ENCODE measurements at places on chromosomes 6 and 20. TPM values are rescaled to one million over a fixed set of nuclear protein-coding genes. Genes with fewer than 3 reads are reported as not detected.

- H3K36me3 ChIP-seq, result no peaks in the 10 kb centered on the region
- H3K4me3 ChIP-seq, result no peak overlapping the region
- H3K4me1 ChIP-seq, result peaks cover 13% of the 10 kb centered on the region
- no peaks in the 10 kb centered on the region for H3K27me3 ChIP-seq
- H3K27ac ChIP-seq, result no peak overlapping the region
Observed at GRCh38 chr20:36036688-36037087, 68.3 kb downstream of the CNBD2 start.

- H3K36me3 ChIP-seq, result no peaks in the 10 kb centered on the region
- no peaks in the 10 kb centered on the region for H3K27me3 ChIP-seq
- no peak within 1 kb of the TSS for H3K4me3 ChIP-seq
- peak; percentile 93 for DNase-seq
Observed at GRCh38 chr6:35804996-35805736, at the start of gene LHFPL5. TSS of gene LHFPL5 (plus strand) at chr6:35805352. CDS start at chr6:35805671, 319 bp downstream.

DNA sequence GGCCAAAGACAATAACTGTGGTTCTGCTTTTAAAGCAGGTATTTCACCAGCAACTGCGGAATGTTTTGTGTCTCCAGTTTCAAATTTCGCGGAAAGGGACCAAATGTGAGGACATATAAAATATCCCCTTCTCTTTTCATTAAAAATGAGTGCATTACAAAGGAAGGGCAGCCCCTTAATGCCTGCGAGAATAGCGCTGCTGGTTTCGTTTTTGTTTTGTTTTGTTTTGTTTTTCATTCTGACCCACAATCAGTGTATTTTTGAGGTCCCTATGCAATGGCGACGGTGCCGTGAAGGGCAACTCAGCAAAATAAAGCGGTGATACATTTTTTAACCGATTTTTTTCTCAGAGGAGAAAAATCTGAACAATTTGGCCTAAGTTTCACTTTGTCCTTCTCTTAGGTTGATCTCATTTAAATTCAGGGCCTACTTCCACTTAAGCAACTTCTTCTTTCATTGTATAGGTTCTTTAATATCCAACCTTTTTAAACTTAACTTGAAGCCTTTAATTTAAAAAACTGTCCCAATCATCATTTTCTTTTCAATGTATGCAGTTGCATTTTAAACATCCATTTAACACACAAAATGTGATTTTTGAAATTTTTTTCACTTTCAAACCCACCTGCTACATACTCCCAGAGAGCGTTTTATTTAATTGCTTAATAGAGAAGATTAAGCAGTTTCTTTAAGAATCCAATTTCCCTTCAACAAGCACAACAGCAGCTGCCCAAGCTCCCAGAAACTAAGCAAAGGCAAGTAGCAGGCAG, 2.9 kb upstream of the HIVEP2 start:
- DNase-seq, result peak; percentile 47
- peak overlapping the region; percentile 88 for H3K4me3 ChIP-seq
- no peaks in the 10 kb centered on the region for H3K27me3 ChIP-seq
- H3K36me3 ChIP-seq, result no peaks in the 10 kb centered on the region
- peak overlapping the region; percentile 98 for H3K27ac ChIP-seq

DNA sequence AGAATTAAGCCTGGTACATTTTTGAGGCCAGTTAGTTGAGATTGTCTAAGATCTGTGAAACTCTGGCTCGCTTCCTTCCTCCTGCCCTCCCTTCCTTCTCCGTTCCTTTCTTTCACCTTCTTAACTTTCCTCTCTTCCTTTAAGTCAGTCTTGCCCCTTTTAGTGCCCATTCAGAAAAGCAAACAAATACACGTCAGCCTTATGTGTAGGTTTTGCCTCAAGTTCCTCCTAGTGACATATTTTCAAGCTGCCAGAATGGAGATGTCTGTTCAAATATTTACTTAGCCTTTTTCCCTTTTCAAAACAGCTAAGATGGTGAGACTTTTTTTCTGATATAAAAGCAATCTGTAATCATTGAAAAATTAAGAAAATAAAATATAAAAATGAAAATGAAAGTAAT, 178.4 kb downstream of the FARS2 start:
- H3K4me3 ChIP-seq, result no peak overlapping the region
- H3K27me3 ChIP-seq, result no peaks in the 10 kb centered on the region
- H3K4me1 ChIP-seq, result peaks cover 26% of the 10 kb centered on the region

GRCh38 chr6:48994811-48995210, 468.2 kb downstream of the MMUT start:
- no peaks in the 10 kb centered on the region for H3K36me3 ChIP-seq
- no peaks in the 10 kb centered on the region for H3K27me3 ChIP-seq
- no peak for DNase-seq
- H3K4me1 ChIP-seq, result no peaks in the 10 kb centered on the region
- no peak overlapping the region for H3K27ac ChIP-seq

DNA sequence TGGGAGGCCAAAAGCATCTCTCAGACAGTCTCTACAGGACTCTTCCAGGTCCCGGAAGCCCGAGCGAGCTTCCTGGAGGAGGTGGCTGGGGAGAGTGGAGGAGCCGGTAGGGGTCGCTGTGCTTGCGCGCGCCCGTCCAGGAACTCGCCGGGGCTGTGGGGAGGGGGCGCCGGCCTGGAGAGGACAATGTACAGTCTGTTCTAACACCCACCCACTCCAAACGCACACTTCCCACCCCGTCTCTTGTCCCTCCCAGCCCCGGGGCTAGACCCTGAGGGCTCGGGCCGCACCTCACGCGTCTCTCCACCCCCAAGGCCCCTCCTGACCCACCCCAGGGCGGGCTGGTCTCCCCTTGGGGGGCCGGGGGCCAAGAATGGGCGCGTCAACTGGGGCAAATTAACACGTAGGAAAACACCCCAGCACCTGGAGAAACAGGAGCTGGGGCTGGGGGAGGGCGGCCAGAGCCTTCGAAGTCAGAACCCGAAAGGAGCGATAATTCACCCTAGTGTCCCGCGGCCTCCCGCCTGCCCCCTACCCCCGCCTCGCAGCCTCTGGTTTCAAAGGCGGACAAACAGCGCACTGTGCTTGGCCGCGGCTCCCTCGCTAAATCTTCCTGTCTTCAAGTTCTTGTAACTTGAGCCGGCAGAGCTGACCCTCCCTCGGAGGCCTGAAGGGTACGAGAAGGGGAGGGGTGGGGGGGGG, 103.2 kb upstream of the FOXP4 start:
- no peaks in the 10 kb centered on the region for H3K36me3 ChIP-seq
- H3K4me3 ChIP-seq, result peak overlapping the region; percentile 28
- H3K4me1 ChIP-seq, result peaks cover 4% of the 10 kb centered on the region
- peaks cover 60% of the 10 kb centered on the region for H3K27me3 ChIP-seq

DNA sequence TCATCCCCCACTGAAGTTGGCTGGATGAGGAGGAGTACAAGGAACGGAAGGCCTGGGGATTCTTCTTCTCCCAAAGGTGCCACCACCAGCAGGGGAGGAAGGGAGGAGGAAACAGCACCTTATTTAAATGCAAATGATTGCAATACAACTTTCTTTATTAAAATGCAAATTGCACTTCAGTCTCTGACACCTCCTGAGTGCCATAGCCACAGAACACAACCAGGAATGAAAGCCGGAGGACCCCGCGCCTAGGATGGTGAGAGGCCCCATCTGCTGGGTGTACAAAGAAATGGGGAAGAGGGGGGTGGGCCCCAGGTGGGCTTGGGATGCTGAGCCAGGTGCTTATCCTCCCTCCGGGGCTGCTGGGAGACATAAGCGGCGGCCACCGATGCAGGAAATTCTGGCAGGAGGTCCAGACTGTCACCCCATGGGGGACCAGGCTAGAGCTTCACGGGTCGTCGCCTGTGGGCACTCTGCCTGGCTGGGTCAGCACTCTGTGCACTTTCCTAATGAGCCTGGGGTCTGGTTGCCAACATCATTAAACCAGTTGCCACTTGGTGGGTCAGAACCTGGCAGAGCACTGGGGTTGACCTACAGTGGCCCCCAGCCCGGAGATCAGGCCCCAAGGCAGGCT, 154.2 kb upstream of the MLN start:
- H3K27ac ChIP-seq, result no peak overlapping the region
- peak; percentile 73 for DNase-seq
- no peaks in the 10 kb centered on the region for H3K4me1 ChIP-seq
- no peaks in the 10 kb centered on the region for H3K36me3 ChIP-seq
- no peak overlapping the region for H3K4me3 ChIP-seq

- H3K27me3 ChIP-seq, result no peaks in the 10 kb centered on the region
- no peak overlapping the region for H3K27ac ChIP-seq
- H3K4me3 ChIP-seq, result no peak overlapping the region
- H3K4me1 ChIP-seq, result peaks cover 3% of the 10 kb centered on the region
Observed at GRCh38 chr6:5730585-5731263, 276.0 kb downstream of the NRN1 start.

GRCh38 chr20:48774696-48775095, 53.1 kb downstream of the PREX1 start:
- no peaks in the 10 kb centered on the region for H3K27me3 ChIP-seq
- no peak overlapping the region for H3K4me3 ChIP-seq
- DNase-seq, result no peak
- H3K27ac ChIP-seq, result no peak overlapping the region
- peaks cover 23% of the 10 kb centered on the region for H3K4me1 ChIP-seq
- H3K36me3 ChIP-seq, result no peaks in the 10 kb centered on the region

DNA sequence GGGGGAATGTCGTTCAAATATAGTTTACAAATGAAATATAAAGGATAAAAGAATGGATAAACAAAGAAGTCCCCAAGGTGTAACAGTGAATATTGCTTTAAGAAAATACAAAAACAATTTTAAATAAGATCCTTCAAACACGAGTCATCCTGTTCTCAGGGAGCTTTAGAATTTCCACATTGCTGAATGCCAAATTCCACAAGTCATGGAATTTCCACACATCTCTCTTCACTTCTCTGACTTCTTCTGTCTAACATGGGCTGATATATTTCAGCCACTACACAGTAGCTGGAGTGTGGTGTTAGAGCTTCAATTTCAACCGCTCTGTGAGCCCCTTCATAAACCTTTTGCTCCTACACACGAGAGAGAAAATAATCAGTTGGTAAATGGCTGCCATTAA, 28.0 kb downstream of the IL22RA2 start:
- peaks cover 3% of the 10 kb centered on the region for H3K4me1 ChIP-seq
- H3K36me3 ChIP-seq, result no peaks in the 10 kb centered on the region
- H3K4me3 ChIP-seq, result no peak overlapping the region
- no peak for DNase-seq
- no peak overlapping the region for H3K27ac ChIP-seq

GRCh38 chr6:85405175-85405852, 44.6 kb upstream of the NT5E start:
- H3K27ac ChIP-seq, result peak overlapping the region; percentile 98
- no peaks in the 10 kb centered on the region for H3K27me3 ChIP-seq
- DNase-seq, result no peak
- peaks cover 56% of the 10 kb centered on the region for H3K4me1 ChIP-seq
- no peaks in the 10 kb centered on the region for H3K36me3 ChIP-seq

DNA sequence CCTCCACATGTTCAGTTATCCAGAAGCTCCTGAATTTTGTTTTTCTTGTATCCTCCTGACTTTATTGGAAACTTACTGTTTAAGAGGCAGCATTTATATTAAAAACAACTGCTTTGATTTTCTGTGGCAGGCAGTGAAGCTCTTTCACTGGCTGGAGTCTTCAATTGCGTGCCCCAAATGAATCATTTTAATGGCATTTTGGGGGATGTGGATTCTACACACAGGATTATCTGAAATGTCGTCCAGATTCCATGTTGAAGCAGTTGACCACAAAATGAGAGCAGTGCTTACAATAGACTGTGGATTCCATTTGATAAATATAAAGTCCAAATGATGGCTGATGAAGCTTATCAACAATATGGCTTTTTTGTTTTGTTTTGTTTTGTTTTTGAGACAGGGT, 41.0 kb upstream of the HIVEP1 start:
- DNase-seq, result peak; percentile 69
- no peak overlapping the region for H3K4me3 ChIP-seq
- no peaks in the 10 kb centered on the region for H3K27me3 ChIP-seq

LY6G6C gene
- not detected for total RNA-seq

STMND1 gene
- not detected for total RNA-seq

TMEM74B gene
- total RNA-seq, result not detected

C20orf141 gene
- total RNA-seq, result 0.29 TPM

WFDC2 gene
- not detected for total RNA-seq

SLC22A7 gene
- not detected for total RNA-seq

COL20A1 gene
- not detected for total RNA-seq

WDR27 gene
- 23.9 TPM for total RNA-seq

BEND6 gene
- total RNA-seq, result 23.6 TPM

GNMT gene
- total RNA-seq, result 0.72 TPM

ZFP57 gene
- 0.36 TPM for total RNA-seq

Measured in osteoblast (primary cell).